ENCODE measurements at places on chromosomes 3 and 15.
A peak's percentile ranks its signal among the peaks of the same experiment; 100 is the strongest.

DNA sequence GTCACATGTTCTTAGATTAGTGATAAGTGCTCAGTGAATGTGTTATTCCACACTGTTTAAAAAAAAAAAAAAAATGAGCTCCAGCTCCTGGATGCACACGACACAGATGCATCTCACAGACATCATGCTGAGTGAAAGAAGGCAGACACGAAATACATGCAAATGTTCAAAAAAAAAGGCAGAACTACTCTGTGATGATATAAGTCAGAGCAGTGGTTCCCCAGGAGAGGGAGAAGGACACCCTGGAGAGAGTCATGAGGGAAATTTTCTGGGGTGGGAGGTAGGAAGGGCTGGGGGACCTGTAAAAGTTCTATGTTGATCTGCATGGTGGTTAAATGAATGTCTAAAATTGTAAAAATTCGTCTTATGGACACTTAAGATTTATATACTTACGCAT, 4.3 kb downstream of the CSRNP1 start:
- no peak for DNase-seq

GRCh38 chr3:14760185-14760584, 58.6 kb upstream of the FGD5 start:
- DNase-seq = no peak

DNA sequence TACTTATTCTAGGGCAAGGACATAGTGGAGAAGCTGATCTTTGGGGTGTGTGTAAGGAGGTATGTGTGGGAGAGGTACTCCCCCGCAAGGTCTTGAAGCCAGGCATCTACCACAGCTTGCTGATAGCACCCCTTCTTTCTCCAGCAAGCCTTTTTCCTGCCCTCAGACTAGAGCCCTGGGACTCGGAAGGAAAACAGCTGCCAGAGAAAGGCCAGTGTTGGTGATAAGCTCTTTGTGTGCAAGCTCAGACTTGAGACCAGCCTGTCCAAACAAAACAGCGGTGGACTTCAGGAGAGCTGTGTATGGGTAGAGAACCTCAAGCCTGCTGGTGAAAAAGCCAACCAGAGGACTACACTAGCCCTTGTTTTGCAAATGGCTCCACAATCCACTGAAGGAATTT, 1028.6 kb downstream of the MCTP2 start:
- no peak for DNase-seq

GRCh38 chr15:58462973-58463663, 31.3 kb downstream of the LIPC start:
- no peak for DNase-seq

- DNase-seq = no peak
Measured at GRCh38 chr3:43618142-43618541, 3.7 kb downstream of the ANO10 start.

DNA sequence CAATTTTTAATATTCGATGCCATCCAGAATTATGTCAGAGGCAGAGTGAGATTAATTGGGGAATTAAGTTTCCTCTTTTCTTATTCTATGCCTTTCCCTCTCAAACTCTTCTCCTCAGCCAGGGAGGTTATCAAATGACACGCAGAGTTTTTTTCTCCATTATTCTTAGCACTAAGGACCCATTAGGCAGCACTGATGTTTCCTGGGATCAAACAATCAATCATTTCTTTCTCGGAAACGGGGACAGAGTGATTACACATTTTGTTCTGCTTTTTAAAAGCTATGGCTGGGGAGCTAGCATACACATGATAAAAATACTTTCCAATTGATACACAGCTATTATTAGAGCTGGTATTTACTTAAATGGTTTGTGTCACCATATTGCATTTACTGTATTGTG, 35.3 kb upstream of the PSMD6 start:
- no peak for DNase-seq

DNA sequence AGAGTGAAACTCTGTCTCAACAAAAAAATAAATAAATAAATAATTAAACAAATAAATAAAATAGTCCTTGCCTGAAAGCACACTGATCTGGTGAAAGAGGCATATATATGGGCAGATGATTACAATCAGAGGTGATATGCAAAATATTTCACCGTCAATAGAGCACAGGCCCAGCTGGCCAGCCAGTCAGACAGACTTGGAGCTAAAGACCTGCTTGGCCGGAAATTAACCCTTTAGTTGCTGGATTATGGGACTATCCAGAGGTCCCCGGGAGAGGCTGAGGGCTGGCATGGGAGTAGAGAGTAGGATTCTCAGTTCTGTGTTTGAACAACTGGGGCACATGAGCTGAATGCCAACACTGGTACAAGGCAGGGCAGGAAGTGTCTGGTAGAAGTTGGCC, 59.1 kb upstream of the CTNNB1 start:
- DNase-seq = no peak

GRCh38 chr3:43699864-43700263, 9.1 kb downstream of the ABHD5 start:
- peak; percentile 56 for DNase-seq

- DNase-seq = no peak
Measured at GRCh38 chr3:190505381-190506003, 8.4 kb upstream of the IL1RAP start.

DNA sequence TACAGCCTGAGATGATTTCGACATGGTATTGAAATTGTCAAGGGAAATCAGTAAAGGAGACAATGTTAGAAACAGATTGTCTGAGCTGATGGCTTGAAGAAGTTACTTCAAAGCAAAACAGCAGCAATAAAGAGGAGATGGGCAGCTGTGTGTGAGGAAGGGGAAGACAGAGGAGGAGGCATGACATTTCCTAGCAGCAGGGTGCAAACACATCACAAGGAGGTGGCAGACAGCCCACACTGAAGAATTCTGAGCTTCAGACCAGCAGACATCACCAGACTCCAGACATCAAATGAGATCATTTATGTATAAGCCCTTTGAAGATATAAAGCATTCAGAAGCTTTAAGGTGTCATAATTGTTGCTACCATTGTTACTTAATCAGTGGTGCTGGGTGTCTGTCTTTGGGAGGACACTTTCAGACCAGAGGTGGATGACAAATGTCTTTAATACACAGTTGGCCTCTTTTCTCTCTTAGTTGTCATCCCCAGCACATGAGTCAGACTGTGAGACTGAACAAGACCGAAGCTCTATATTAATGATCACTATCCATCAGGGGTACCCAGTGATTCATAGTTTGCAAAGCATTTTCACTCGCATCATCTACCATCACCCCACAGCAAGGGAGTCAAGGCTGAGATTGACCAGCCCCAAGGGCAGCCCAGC, 203.9 kb downstream of the MINAR1 start:
- DNase-seq = no peak

DNA sequence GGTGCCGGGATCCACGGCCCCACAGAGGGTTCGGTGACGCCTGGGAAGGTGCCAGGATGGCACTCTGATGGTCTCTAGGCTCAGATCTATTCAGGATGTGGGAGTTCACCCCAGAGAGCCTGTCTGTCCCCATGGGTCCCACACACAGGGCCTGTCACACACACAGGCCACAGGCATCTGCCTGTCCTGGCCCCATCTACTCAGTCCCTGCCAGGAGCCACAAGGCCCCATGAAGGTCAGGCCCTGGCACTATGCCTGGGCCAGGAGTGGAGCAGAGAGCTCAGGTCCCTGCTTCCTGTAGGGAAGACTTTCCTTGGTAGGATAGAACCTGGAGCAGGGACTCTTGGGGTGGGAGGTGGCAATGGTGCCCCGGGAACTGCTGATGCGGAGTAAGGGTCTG, 49.0 kb upstream of the FURIN start:
- no peak for DNase-seq

Data from MM.1S (cell line).